ENCODE measurements at places on chromosomes 5 and 9.

DNA sequence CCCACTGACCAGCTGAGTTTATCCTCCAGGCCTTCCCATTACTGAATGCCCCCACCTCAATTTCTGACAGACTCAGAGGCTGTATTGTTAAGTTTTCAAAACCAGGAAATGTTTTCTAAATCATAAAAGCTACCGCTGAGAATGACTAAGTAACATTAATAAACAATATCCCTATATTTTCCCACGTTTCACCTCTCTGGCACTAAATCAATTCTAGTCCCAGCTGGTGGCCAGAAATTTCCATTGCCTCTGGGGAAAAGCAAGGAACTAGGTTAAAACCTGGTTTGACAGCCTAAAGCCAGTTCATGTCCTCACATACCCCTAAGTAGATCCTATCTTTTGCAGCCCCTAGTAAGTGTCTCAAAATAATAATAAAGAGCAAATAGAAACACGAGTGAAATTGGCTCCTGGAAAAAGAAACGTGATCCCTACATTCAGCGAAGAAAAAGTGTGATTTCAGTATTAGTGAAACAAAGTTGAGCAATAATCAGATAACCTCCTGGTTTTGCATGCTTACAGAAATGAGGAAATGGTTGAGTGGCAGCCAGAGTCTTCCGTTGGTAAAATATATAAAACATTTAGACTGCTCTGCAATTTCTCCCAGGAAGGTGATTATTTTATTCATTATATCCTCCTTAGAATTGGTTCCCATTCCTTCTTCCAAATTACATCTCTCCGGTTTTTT is 110.9 kb downstream of the ESM1 start:
- no peak for DNase-seq

GRCh38 chr5:142830241-142831008 is 60.2 kb downstream of the ARHGAP26 start:
- no peak for DNase-seq

DNA sequence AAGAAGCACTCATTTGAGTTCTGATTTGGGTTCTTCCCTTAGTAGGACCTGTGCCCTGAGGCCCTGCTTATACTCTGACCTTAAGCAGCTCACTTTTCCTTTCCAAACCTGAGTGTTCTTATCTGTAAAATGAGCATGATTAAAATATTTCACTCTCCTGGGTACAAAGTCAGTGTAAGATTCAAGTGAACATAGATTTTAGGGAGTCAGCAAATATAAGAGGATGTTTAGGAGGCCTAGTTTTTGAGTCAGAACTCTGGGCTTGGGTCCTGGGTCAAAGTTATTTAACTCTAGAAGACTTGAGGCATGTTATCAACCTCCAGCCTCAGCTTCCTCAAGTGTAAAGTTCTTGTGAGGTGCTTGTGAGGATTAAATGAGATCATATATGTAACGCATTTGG is 8.7 kb upstream of the SPARC start:
- no peak for DNase-seq

DNA sequence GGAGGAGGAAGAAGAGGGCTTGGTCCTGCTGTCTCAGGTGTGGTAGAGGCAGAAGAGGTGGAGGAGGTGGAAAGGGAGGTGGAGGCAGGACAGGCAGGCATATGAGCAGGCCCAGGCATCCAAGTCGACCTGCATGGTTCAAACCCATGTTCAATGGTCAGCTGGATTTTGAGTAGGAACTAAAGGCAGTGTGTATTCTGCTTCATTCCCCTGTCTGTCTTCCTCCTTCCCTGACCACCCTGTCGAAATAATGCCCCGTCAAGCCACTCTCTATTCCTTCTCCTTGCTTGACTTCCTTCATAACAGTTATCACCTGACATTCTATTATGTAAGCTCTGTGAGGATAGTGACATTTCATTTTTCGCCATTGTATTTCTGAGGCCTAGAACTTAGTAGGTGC is 34.8 kb downstream of the ATP6V0E1 start:
- DNase-seq = no peak

- DNase-seq = no peak
Measured at GRCh38 chr9:83629433-83630104, 6.6 kb downstream of the IDNK start.

DNA sequence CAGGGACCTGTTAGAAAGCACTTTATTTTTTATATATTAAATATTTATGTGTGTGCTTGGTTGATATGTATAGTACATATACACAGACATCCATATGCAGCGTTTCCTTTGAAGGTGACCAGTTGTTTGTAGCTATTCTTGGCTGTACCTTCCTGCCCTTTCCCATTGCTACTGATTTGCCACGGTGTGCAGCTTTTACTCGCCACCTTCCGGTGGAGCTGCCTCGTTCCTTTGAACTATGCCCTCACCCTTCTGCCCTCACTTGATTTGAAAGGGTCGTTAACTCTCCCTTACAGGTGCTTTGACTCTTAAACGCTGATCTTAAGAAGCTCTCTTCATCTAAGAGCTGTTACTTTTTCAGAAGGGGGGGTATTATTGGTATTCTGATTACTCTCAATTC is 20.5 kb downstream of the RGMB start:
- DNase-seq = no peak

DNA sequence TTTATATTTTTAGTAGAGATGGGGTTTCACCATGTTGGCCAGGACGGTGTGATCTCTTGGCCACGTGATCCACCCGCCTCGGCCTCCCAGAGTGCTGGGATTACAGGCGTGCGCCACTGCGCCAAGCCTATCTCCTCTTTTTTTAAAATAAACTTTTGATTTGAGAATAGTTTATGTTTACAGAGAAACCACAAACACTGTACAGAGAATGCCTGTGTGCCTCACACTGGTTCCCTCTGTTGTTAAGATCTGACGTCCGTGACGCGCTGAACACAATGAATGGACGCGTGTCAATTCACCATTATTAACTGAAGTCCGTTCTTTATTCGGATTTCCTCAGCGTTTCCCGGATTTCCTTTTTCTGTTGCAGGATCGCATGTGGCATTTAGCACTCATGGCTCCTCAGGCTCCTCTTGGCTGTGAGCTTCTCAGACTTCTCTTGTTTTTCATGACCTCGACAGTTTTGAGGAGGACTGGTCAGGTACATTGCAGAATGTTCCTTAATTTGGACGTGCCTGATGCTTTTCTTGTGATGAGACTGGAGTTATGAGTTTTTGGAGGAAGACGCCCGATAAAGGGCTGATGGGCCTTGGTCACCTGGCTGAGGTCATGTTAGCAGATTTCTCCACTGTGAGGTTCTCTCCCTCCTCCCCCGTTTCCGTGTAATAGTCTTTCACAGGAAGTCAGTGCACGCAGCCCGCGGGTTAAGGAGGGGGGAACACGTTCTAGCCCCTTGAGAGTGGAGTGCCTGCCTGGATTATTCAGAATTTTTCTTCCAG is 69.6 kb downstream of the ANKRD33B start:
- DNase-seq = no peak

GRCh38 chr9:71769175-71770161 is 1.2 kb upstream of the CEMIP2 start:
- DNase-seq = peak; percentile 59

DNA sequence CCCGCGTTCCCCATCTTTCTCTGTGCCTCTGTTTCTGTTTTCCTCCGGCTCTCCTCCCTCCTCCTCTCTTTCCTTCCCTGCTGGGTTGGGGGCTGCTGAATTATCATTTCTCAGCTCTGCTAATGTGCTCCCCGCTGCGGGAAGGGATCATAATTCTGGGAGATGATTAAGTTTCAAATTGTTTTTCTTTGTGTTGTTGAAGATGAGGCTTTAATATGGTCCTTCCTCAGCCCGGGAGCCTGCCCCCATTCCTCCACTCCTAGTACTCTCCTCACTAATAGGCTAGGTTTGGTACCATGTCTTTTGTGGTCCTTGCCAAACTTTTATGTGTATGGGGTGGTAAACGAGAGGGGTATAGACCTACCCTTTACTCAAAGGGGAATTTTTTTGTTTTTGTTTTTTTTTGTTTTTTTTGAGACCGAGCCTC is 5.7 kb upstream of the PCDH1 start:
- no peak for DNase-seq

DNA sequence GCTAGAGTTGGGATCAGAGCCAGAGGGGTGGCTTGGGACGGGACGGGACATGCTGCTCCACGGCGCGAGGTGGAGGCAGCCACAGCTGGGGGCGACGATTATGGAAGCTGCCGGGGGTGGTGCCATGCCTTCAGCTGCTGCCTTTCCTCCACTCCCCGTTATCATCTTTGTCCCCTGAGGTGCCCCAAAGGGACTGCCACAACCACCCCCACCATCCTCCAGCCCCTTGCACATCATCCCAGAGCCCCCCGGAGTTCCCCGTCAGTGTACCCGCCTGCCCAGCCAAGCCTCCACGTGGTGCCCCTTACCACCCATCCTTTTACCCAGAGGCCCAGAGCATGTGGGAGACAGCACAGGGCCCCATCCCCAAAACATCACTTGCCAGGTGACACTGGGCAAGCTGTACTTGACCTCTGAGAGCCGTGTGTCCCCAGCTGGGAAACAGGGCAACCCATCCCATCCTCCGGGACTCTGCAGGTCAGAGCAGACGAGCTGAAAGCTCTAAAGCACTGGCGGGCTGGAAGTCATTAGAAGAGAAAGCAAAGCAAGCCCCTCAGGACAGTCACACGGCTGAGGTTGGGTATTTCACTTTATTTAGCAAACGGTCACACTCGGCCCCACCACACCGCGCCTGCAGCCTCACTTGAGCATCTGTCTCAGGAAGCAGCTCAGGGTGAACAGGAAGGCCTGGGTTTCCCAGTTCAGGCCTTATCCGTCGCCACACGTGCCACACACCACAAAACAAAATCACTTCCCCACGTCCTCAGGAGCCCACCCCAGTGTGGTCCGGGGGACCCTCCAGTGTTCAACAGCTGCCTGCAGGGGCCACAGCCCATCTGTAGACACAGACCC is 19.5 kb upstream of the MXD3 start:
- DNase-seq = no peak

DNA sequence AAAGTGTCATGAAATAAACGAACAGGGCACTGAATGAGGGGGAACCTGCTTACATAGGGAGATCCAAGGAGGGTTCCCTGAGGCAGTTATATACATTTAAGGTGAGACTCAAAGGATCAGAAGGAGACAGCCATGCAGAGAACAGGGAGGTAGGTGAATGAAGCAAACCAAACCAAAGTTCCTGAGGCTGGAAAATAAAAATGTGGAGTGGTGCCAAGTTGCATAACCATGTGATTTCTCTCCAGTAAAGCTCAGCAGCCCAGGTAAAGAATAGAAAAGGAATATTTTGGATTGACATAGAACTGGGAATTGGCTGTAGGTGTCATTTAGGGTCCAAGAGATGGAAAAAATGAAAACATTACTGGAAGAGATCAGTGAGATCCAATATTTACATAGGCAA is 110.7 kb downstream of the CAAP1 start:
- no peak for DNase-seq

- DNase-seq = no peak
Measured at GRCh38 chr9:134627417-134628353, 13.9 kb upstream of the COL5A1 start.

GRCh38 chr5:138661291-138661960 is 86.2 kb upstream of the HSPA9 start:
- DNase-seq = no peak

- DNase-seq = no peak
Measured at GRCh38 chr9:96486386-96487028, 36.5 kb downstream of the HABP4 start.

GRCh38 chr9:136007934-136008692 is 46.9 kb upstream of the UBAC1 start:
- DNase-seq = no peak

- no peak for DNase-seq
Measured at GRCh38 chr9:129414377-129414992, 206.4 kb downstream of the C9orf50 start.

DNA sequence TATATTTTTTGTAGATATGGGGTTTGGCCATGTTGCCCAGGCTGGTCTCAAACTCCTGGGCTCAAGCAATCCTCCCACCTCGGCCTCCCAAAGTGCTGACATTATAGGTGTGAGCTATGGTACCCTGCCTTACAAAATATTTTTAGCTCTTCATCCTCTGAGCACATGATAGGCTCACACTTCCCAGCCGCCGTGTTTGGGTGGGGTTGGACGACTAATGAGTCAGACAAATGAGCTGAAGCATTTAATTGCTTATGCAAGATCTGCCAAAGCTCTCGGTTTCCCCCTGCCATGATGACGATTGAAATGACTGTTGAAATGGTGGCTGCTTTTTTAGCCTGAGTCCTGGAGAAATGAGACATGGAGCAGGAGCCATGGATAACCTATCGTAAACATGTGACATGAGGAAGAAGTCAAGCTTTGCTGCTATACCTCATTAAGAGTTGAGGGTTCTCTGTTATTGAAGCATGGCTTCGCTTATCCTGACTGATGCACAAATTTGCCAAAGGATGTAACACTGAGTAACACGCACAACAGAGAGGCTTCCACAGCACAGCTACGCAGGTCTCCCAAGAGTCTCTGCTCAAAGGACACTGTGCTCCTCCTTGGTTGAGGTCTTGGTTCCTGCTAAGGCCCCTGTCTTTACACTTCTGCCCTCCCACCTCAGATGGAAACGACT is 48.2 kb upstream of the GFPT2 start:
- no peak for DNase-seq

GRCh38 chr9:33430942-33431341 is 16.5 kb downstream of the AQP3 start:
- no peak for DNase-seq

DNA sequence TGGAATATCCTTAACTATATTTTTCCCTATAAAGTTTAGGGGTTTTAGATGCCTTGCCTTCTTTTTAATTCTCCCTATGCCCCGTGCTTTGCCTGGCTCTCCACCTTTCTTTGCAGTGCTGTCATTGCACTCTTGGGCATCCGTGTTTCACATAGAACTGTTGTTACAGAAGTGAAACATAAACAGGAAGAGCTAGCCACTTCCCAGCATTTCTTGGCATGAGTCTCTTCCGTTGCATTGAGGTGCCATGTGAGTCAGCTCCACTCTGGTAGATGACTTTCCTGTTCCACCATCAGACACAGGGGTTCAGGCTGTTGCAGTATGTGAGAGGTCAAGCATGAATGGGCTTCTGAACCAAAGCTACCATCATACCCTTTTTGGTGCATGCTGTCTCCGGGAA is 73.4 kb downstream of the ANGPTL2 start:
- no peak for DNase-seq

DNA sequence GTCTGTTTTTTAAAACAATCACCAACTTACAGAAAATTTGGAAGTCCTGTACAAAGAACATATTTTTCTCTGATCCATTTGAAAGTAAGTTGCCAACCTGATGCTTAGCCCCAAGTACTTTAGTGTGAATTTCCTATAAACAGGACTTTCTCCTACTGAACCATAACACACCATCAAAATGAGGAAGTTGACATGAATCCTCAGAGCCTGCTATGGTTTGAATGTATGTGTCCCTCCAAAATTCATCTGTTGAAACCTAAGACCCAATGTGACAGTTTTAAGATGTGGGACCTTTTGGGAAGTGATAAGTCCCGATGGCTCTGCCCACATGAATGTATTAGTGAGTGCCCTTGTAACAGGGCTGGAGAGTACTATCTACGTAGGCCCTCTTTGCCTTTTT is 6.4 kb upstream of the ACOT12 start:
- no peak for DNase-seq

GRCh38 chr5:13328316-13328715 is 616.2 kb downstream of the DNAH5 start:
- DNase-seq = no peak

- no peak for DNase-seq
Measured at GRCh38 chr5:131984956-131985665, 26.3 kb downstream of the ACSL6 start.
